Left lung (tissue), 14 donors: ENCODE measurements at places on chromosomes 5 and 9. TPM values are rescaled to one million over a fixed set of nuclear protein-coding genes. Genes with fewer than 3 reads are reported as not detected.

DNA sequence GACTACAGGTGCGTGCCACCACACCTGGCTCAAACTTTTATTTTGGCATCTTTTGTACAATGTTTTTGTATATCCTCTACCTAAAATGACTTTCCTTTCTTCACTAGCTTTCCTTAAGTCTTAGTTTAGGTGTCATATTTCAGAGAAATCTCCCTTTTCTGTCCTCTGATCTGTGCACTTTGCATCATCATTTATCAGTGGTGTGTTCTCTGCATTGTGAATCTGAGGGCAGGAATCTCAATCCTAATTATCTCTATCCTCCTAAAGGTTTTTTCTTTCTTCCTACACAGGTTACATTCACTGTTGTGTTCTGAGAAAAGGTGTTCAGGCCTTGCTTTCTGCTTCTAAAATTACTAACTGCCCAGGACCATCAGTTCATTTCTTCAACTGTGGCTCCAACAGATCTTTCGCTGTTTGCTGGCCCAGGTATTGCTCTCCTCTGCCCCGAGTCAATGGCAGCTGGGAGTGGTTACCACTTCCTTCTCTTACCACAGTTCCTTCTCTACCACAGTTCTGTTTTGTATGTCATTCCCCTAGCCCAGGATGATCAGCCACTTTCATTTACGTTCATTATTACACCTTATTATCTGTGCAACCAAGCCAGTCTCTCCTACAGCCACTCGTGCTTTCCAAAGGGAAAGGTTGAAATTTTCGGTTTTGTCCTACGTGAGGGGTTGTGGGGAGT lies 14.0 kb downstream of the TGFBR1 start:
- DNase-seq = no peak

GRCh38 chr5:139177809-139178588 lies 20.2 kb downstream of the SIL1 start:
- no peak for DNase-seq

- DNase-seq = no peak
Measured at GRCh38 chr5:64214132-64214531, 48.5 kb downstream of the RNF180 start.

DNA sequence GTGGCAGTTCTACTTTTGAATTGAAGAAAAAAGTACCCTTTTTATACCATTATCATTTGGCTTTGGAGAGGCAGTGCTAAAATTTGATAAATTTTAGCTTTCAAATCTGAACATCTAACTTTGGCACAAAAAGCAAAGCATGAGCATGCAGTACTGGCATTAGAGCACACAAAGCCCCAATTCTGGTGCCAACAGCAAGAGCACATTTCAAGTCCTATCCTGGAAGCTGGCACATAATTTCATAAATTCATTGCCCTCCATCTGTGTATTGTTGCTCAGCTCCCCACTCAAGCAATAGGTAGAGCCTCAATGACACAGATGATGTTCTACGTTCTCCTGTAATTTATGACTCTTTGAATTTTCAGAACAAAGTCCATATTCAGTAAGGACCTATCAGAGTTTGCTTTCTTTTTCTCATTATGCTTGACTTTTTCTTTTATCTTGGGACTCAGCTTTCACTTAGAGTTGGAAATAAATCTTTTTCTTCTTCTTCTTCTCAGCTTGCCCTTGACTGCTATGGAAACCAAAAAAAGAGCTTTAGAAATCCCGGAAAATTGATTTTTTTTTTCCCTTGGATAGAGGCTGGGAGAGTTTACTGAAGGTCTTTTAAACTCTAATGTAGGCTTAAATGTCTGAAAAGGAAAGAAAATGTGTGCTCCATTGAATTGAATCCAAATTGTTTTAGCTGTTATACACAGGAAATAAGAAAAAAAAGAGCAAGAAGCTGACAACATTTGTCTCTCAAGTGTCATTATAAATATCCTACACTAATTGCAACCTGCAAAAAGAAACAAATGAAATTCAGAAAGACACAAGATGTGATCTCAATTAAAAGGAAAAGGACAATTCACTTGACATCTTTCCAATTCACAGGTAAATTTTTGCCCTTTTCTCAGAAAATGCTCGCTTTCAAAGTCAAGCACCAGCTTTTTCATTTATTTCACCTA lies 380.8 kb upstream of the CDH18 start:
- no peak for DNase-seq

The ALDH1A1 gene
- total RNA-seq = 126 TPM

DNA sequence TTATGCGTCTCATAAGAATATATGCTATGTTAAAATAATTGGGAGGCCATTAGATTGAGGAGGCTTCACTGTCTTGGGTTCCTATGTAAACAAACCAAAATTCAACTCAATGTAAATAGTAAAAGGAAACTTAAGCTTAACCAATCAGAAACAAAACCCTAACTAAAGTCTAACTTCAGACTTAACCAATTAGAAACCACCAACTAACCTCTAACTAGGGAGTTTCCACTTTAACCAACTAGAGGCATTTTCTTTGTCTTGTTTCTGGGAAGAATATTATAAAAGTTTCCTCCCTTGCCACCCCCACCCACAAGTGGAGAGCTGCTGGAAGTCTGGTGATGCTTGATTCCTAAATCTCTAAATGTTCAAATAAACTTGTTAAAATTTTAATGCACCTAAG lies 214.5 kb downstream of the SEMA5A start:
- DNase-seq = no peak

- peak; percentile 78 for DNase-seq
Measured at GRCh38 chr5:139822553-139823425, 27.2 kb downstream of the PSD2 start.

GRCh38 chr5:44233691-44234090 lies 155.5 kb downstream of the FGF10 start:
- no peak for DNase-seq

The SUSD3 gene
- total RNA-seq = 2.6 TPM
